ENCODE measurements at places on chromosomes 7 and 10.
A peak's percentile ranks its signal among the peaks of the same experiment; 100 is the strongest.

GRCh38 chr7:98727146-98727709 is 110.1 kb downstream of the NPTX2 start:
- no peak for DNase-seq
- no peaks in the 10 kb centered on the region for H3K27me3 ChIP-seq
- H3K4me1 ChIP-seq = no peaks in the 10 kb centered on the region
- H3K36me3 ChIP-seq = no peaks in the 10 kb centered on the region
- no peak overlapping the region for H3K4me3 ChIP-seq
- no peak overlapping the region for H3K27ac ChIP-seq

DNA sequence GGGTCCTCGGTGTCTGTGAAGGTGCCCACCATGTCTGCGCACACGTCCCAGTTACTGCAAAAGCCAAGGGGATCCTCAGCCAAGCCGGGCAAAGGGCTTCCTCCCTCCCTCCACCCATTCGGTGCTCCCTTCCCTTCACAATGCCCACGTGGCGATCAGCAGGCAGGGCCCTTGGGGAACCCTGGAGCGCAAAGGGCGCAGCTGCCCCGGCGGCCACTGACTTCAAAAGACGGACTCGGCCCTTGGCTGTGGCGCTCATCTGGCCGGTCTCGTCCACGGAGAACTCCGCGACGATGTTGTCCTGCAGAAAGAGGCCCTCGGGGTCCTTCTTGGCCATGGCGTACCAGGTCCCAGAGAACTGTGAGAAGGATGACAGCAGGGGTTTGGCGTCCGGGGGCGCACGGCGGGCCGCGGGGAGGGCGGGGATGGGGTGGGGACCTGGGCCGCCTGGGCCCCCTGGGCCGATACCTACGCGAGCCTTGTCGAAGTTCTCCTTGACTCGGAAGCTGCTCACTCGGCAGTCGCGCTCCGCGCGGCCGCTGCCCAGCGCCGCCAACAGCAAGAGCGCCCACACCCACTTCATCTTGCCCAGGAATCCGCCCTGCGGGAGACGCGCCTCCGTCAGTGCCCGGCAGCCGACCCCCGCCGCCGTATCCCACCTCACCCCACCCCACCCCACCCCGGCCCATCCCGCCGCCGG is 439 bp downstream of the RBP4 start:
- H3K4me3 ChIP-seq = no peak overlapping the region
- H3K27me3 ChIP-seq = peaks cover 24% of the 10 kb centered on the region
- no peaks in the 10 kb centered on the region for H3K36me3 ChIP-seq
- H3K27ac ChIP-seq = no peak overlapping the region
- DNase-seq = no peak
- no peaks in the 10 kb centered on the region for H3K4me1 ChIP-seq

DNA sequence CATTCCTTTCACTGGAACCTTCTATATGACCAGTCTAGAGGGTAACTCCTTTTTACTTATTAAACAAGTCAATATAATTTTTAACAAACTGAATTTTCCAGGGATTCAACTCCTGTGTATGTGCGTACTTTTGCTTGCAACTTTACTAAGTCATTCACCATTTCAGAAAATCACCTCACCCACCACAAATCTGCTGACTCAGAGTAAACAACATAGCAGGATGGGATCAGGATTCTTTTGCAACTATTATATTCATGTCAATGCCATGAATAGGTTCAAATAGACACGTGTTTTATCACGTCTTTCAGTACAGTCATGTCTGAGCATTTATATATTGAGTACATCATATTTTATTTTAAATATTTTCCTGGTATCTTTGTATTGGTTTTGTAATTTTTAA is 14.5 kb downstream of the CTTNBP2 start:
- DNase-seq = no peak
- no peaks in the 10 kb centered on the region for H3K27me3 ChIP-seq
- H3K27ac ChIP-seq = no peak overlapping the region
- H3K4me1 ChIP-seq = no peaks in the 10 kb centered on the region

DNA sequence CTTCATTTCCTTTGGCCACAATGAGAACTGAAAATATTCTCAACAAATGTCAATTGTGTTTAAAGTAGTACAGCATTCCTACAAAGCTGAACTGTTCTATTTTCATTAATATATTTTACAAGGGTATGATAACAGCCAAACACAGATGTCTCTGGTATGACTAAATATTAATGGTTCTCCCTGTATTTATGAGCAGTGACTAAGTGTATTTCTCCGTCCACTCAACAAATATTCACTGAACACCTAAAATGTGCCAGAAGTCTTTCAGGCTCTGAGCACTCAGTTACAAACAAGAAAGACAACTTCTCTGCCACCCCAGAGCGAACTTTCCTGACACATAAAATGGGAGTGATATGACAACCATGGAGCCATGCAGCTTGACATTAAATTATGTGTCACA is 135.6 kb downstream of the VPS41 start:
- no peaks in the 10 kb centered on the region for H3K27me3 ChIP-seq
- no peak overlapping the region for H3K27ac ChIP-seq
- no peak for DNase-seq
- no peak overlapping the region for H3K4me3 ChIP-seq

GRCh38 chr10:121260377-121260776 is 337.9 kb downstream of the FGFR2 start:
- DNase-seq = no peak
- no peaks in the 10 kb centered on the region for H3K4me1 ChIP-seq
- H3K36me3 ChIP-seq = no peaks in the 10 kb centered on the region
- H3K27ac ChIP-seq = no peak overlapping the region

- H3K4me3 ChIP-seq = no peak overlapping the region
- no peaks in the 10 kb centered on the region for H3K27me3 ChIP-seq
- no peak overlapping the region for H3K27ac ChIP-seq
- no peaks in the 10 kb centered on the region for H3K4me1 ChIP-seq
Measured at GRCh38 chr10:75050149-75050919, 61.1 kb upstream of the SAMD8 start.

GRCh38 chr7:47552621-47553020 is 29.3 kb downstream of the TNS3 start:
- no peak for DNase-seq
- H3K4me1 ChIP-seq = no peaks in the 10 kb centered on the region
- no peaks in the 10 kb centered on the region for H3K36me3 ChIP-seq

DNA sequence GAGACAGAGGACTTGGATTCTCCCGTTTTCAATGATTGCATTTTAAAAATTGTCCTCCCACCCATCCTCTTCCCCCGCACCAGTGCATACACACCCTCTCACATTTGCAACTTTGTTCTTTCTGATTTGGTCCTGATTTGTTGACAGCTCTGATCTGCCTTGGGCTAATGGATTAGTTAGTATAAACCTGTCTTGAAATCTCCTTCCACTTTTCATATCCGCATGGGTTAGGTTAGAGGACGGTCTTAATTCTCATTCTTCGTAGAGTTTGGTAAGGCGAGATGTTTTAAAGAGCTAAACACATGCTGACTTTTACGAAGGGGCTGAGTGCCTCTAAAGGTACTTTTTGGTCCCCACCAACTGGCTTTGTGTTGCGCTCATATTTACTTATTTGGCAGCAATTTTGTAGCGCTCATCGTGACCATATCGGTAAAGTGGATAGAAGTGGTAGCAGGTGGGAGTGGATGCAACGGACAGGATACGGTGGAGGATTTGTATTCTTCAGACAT is 1.1 kb downstream of the AHR start:
- DNase-seq = no peak
- H3K27me3 ChIP-seq = no peaks in the 10 kb centered on the region
- H3K36me3 ChIP-seq = no peaks in the 10 kb centered on the region
- H3K4me1 ChIP-seq = peaks cover 26% of the 10 kb centered on the region
- H3K4me3 ChIP-seq = peak overlapping the region; percentile 74

DNA sequence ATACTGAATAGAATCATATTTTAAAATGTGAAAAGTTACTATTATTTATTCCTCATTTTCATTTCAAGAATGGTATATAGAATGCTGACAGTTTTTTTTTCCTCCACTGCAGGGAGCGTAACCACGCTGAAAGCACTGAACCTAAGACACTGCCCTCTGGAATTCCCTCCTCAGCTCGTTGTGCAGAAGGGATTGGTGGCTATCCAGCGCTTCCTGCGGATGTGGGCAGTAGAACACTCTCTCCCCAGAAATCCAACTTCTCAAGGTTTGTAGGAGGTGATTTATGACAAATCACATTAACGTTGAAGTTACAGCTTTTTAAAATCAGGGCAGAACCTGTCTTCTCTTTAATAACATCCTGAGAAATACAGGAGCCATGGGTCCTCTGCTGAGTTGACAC is 12.4 kb downstream of the LRRC27 start:
- no peaks in the 10 kb centered on the region for H3K4me1 ChIP-seq
- H3K36me3 ChIP-seq = peaks cover 4% of the 10 kb centered on the region
- no peaks in the 10 kb centered on the region for H3K27me3 ChIP-seq
- no peak overlapping the region for H3K4me3 ChIP-seq
- no peak for DNase-seq

GRCh38 chr7:98733036-98733435 is 116.0 kb downstream of the NPTX2 start:
- no peak overlapping the region for H3K27ac ChIP-seq
- H3K4me3 ChIP-seq = no peak overlapping the region
- DNase-seq = no peak
- no peaks in the 10 kb centered on the region for H3K27me3 ChIP-seq
- no peaks in the 10 kb centered on the region for H3K4me1 ChIP-seq
- H3K36me3 ChIP-seq = no peaks in the 10 kb centered on the region

DNA sequence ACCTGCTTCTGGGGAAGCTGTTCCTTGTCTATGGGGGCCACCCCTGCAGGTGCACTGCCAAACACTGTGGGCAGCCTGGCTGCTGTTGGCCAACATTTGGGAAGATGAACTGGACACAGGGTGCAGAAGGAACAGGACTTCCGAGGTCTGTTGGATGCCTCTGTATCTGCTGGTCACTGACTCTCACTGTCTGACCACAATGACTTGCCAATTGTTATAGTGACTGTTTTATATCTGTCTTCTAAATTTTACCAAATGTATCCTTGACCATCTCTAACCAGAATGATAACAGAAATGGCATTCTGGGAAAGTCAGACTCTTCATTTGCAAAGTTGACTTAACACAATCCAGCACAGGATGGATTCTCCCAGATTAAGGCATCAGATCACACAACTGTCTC is 214.0 kb upstream of the PRSS58 start:
- peaks cover 17% of the 10 kb centered on the region for H3K4me1 ChIP-seq
- H3K27me3 ChIP-seq = no peaks in the 10 kb centered on the region
- no peak overlapping the region for H3K4me3 ChIP-seq
- no peak for DNase-seq
- no peaks in the 10 kb centered on the region for H3K36me3 ChIP-seq

DNA sequence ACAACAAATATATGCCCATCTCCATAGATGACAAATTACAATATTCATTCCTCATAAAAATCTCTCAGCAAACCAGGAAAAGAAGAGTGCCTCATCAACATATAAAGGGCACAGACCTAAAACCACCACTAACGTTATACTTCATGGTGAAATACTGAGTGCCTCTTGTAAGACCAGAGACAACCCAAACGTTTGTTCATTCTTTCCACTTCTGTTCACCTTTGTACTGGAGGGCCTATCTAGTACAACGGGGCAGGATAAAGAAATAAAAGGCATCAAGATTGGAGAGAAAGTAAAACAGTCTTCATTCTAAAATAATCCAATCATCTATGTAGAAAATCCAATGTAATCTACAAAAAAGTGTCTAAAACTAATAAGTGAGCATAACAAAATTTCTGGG is 79.1 kb downstream of the LARP4B start:
- H3K27me3 ChIP-seq = no peaks in the 10 kb centered on the region
- no peak overlapping the region for H3K27ac ChIP-seq
- no peaks in the 10 kb centered on the region for H3K4me1 ChIP-seq
- DNase-seq = no peak
- H3K4me3 ChIP-seq = no peak overlapping the region

GRCh38 chr7:32533276-32534029 is 38.2 kb downstream of the AVL9 start:
- H3K4me1 ChIP-seq = no peaks in the 10 kb centered on the region
- no peak overlapping the region for H3K27ac ChIP-seq

DNA sequence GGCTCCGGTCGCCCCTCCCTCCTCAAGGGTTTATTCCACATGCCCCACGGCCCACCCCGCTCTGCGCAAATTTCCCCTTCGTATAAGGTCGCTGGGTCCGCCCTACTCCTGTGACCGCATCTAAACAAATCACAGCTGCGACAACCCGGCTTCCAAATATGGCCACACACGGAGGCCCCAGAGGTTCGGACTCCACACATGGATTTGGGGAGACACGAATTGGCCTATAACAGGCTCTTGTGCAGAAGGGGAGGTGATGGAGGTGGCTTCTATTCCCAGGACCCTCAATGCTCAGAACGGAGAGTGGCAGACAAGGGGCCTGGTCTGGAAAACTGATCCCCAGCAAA is 90.1 kb downstream of the FOXL3 start:
- no peaks in the 10 kb centered on the region for H3K36me3 ChIP-seq
- H3K27me3 ChIP-seq = no peaks in the 10 kb centered on the region
- no peak overlapping the region for H3K27ac ChIP-seq

GRCh38 chr10:84298057-84298456 is 30.3 kb upstream of the CCSER2 start:
- H3K27ac ChIP-seq = no peak overlapping the region
- H3K36me3 ChIP-seq = no peaks in the 10 kb centered on the region
- no peaks in the 10 kb centered on the region for H3K4me1 ChIP-seq
- H3K27me3 ChIP-seq = no peaks in the 10 kb centered on the region
- DNase-seq = no peak

- peaks cover 26% of the 10 kb centered on the region for H3K4me1 ChIP-seq
- no peak overlapping the region for H3K27ac ChIP-seq
- no peaks in the 10 kb centered on the region for H3K27me3 ChIP-seq
- no peak overlapping the region for H3K4me3 ChIP-seq
Measured at GRCh38 chr7:4689668-4690067, 7.6 kb downstream of the FOXK1 start.

GRCh38 chr10:117004227-117005025 is 561 bp downstream of the SHTN1 start:
- no peaks in the 10 kb centered on the region for H3K4me1 ChIP-seq
- H3K36me3 ChIP-seq = no peaks in the 10 kb centered on the region
- peaks cover 6% of the 10 kb centered on the region for H3K27me3 ChIP-seq
- H3K27ac ChIP-seq = no peak overlapping the region
- DNase-seq = no peak

GRCh38 chr7:2015251-2015871 is 217.4 kb downstream of the MAD1L1 start:
- no peaks in the 10 kb centered on the region for H3K27me3 ChIP-seq
- H3K27ac ChIP-seq = no peak overlapping the region
- H3K4me3 ChIP-seq = no peak overlapping the region
- DNase-seq = no peak
- peaks cover 12% of the 10 kb centered on the region for H3K36me3 ChIP-seq
- H3K4me1 ChIP-seq = peaks cover 16% of the 10 kb centered on the region

DNA sequence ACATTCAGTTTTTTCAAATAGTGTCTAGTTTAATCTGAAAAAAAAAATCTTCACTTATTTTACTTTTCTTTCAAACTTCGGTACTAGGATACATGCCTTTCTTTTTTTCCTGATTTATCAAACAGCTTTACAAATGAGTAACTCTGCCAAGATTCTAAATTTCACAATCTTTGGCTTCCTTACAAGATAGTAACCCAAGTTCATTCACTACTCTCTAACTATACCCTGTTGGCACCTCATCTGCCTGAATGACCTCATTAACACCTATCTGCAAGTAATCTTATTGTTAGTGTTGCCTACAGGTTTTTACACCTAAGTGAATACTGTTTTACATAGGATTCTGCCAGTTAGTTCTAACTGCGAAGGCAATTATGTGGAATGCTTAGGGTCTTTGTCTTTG is 159.8 kb downstream of the FOXP2 start:
- no peaks in the 10 kb centered on the region for H3K4me1 ChIP-seq
- H3K27ac ChIP-seq = no peak overlapping the region
